ENCODE measurements at places on chromosomes 4 and X.

- DNase-seq, result no peak
Observed at GRCh38 chr4:186704057-186704456, 19.6 kb downstream of the FAT1 start.

DNA sequence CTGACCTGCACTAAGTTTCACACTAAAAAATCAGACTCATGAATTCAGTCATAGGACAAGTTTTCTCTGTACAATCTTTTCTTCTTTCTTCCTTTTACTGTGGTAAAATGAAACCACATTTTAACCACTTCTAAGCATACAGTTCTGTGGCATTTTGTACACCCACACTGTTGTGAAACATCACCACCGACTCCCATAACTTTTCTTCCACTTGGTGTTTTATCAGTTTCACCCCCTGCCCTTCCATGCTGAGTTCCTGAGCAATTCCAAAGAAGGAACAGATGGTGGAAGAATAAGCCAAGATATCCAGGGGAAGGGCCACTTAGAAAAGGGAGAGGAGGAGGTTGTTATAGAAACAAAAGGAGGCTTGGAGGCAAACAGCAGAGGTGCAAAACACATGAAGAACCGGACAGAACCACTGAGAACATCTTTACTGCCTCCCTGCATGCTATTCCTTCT, 22.6 kb downstream of the SLC25A4 start:
- DNase-seq, result no peak

- DNase-seq, result no peak
Observed at GRCh38 chr4:17068891-17069290, 170.4 kb upstream of the LDB2 start.

- DNase-seq, result no peak
Observed at GRCh38 chrX:152588206-152588605, 49.5 kb upstream of the GABRQ start.

DNA sequence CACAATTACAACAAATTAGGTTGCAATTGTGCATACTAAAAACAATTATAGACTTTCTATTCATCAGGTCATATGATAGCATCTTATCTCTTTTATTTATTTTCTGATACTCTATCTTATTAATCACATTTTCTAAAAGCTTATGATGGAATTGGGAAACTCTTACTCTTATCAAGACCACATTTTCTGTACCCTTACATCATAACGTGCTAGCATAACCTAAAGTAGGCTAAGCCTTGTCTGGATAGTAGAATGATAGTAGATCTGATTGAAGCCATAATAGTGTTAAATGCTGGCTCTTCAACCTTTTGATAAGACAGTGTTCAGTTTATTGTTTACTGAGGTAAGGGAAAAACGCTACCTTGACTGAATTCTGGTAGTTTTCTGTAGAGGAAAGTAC, 294.0 kb downstream of the CCSER1 start:
- DNase-seq, result no peak

DNA sequence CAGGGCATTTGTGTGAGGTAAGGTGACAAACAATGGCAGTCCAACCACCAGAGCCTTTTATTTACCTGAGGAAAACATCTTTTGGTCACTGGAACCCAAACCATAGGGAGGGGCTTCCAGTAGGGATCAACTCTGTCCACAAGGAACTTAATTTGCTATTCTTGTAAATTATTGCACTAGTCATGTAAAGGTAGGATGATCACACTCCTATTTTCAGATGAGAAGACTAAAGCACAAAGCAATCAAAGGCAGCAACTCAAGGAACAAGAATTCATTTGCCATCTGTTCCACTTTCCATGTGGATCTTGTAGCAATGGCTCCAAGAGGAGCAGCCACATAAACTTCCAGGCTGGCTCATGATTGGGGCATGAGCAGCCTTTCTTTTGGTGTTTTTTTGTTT, 35.3 kb downstream of the CD99L2 start:
- no peak for DNase-seq

- DNase-seq, result no peak
Observed at GRCh38 chr4:147334478-147334877, 146.4 kb upstream of the EDNRA start.

GRCh38 chr4:154304679-154305078, 186.9 kb downstream of the DCHS2 start:
- no peak for DNase-seq

GRCh38 chr4:14117575-14118238, 490.2 kb upstream of the BOD1L1 start:
- DNase-seq, result no peak

- DNase-seq, result no peak
Observed at GRCh38 chr4:111281219-111281618, 658.3 kb upstream of the PITX2 start.

DNA sequence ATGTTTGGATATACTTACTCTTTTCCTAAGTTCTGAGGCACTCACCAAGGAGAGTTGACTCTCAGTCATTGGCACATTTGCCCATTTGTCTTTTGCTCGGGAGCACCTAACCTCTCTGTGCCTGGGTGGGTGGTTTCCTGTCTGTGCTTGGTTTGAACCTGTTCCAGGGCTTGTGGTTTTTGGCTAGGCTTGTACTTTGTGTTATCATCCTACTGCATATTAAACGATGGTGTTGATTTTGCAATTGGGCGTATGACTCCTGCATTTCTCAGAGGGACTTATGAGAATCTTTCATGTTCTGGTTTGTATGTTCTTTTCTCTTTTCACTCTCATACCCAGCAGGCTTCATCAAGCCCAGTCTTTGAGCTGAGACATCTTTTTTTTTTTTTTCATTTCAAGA, 161.7 kb downstream of the BTC start:
- no peak for DNase-seq

DNA sequence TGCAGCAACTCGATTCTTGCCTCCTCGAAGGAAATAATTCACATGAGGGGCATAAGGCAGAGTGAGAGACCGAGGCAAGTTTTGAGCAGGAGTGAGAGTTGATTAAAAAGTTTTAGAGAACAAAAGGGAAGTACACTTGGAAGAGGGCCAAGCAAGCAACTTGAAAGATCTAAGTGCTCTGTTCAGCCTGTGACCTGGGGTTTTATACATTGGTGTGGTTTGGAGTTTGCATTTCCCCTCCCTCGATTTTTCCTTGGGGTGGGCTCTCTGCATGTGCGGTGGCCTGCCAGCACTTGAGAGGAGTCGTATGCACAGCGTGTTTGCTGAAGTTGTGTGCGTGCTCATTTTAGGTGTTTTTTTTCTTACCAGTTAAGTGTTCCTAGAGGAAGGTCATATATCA, 356.4 kb downstream of the KLHL4 start:
- no peak for DNase-seq

GRCh38 chrX:11543249-11543648, 122.5 kb downstream of the ARHGAP6 start:
- no peak for DNase-seq

GRCh38 chr4:74449571-74450297, 4.8 kb downstream of the AREG start:
- DNase-seq, result no peak

DNA sequence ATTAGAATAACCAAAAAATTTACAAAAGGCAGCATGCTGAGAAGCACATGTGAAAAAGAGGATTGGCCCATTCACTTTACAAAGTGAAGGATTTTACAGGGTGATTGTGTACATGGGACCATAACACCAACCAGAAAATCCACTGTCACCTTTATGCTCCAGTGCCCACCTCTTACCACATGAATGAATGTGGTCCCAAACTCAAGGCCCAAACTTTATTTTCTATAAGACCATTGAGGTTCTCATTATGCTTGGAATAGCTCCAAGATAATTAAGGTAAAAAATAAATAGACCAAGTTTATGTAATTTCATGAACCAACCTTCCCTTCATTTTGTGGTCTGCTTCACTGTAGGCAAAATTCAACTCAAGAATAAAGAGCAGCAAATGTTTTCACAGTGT, 24.3 kb upstream of the MYOZ2 start:
- no peak for DNase-seq

Data from activated B cell treated with CpG ODN at 0.5 μM for 24 hours (primary cell).